ENCODE measurements at places on chromosomes 3 and 15. TPM values are rescaled to one million over a fixed set of nuclear protein-coding genes. Genes with fewer than 3 reads are reported as not detected.

GRCh38 chr15:97174886-97175540 is 785.5 kb upstream of the ARRDC4 start:
- no peak for DNase-seq

DNAJA4 gene
- polyA plus RNA-seq, result 0.07 TPM

- no peak for DNase-seq
Observed at GRCh38 chr3:191417457-191417729, 43.6 kb upstream of the PYDC2 start.

DNA sequence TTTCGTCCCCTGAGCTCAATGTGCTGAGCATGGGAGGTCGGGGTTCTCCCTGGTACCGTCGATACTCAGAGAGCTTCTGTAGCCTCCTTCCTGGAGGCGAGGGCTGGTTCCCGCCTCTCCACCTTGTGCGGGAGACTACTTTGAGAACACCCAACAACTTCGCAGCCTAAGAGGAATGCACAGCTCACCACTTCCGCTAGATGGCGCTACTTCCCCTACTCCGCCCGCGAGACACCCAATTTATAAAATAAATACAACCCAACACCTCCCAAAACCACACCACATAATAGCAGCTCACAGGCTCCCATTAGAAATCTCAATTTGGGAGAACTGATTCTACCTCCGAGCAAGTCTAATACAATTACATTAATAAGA is 1.2 kb downstream of the RGMA start:
- peak; percentile 72 for DNase-seq

- no peak for DNase-seq
Observed at GRCh38 chr3:69690-70089, 126.9 kb upstream of the CHL1 start.

DNA sequence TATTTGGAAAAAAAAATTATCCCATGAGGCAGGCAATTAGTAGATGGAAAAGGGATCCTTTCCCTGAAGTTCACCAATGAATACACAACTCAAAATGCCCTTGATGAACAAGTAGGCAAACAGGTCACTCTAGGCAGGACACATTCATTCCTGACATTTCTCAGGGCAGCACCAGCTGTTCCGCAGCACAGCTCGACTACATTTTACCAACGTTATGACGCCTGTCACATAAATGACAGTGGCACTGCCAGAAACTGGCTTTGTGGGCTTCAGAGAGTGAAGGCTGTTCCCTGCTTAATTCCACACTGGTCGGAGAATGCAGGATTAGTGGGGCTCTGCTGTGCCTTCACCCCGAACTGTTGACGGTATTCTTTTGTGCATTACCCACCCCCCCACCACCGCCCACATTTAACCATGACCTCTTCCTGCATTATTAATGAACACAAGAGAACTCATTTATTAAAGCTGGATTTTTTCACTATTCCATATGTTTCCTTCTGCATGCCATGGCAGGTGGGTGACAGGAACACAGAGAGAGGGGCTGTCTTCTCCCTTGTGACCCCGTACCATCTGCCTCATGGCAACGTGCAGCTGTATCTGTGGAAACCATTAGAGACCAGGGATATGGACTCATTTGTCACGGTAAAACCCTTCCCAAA is 197.6 kb downstream of the PDZRN3 start:
- no peak for DNase-seq

DNA sequence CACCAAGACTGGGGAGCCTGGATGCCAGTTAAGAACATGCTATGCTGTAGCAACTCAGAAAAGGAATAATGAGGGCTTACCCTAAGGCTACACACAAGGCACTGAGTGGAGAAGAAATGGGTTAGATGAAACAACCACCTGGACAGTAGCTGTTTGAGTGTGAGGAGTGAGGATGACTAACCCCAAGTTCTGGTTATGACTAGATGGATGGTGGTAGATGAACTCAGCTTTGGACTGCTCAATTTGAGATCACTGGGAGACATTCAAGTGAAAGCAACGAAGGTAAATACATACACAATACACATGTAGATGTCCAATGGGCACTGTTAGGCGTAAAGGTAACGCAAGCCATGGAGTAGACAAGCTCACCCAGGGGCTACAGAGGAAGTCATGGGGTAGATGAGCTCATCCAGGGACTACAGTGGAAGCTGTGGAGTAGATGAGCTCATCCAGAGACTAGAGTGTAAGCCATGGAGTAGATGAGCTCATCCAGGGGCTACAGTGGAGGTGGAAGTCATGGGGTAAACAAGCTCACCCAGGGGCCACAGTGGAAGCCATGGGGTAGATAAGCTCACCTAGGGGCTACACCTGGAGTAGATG is 98.3 kb downstream of the ANO10 start:
- no peak for DNase-seq

GABRR3 gene
- not detected for polyA plus RNA-seq

CYFIP1 gene
- 70.8 TPM for polyA plus RNA-seq

GRCh38 chr3:123034996-123035395 is 7.4 kb upstream of the SEMA5B start:
- DNase-seq, result no peak

DNA sequence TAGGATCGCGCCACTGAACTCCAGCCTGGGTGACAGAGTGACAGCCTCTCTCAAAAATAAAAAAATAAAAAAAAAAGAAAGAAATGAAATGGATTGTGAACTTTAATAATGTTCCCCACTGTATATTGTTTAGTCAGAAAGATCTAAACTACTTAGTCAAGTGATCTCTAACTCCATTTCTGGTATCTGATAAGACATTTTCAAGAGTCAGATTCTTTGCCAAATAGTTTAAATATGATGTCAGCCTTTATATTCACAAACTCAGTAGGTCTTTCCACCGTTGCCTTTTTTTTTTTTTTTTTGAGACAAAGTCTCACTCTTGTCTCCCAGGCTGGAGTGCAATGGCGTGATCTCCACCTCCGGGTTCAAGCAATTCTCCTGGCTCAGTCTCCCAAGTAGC is 29.0 kb upstream of the OSBPL11 start:
- DNase-seq, result no peak

- peak; percentile 41 for DNase-seq
Observed at GRCh38 chr15:62758126-62758951, 284.2 kb upstream of the TPM1 start.

TUSC7 gene
- polyA plus RNA-seq, result not detected

GP9 gene
- polyA plus RNA-seq, result not detected

GRCh38 chr3:157094751-157095480 is 65.0 kb downstream of the CCNL1 start:
- no peak for DNase-seq

DNA sequence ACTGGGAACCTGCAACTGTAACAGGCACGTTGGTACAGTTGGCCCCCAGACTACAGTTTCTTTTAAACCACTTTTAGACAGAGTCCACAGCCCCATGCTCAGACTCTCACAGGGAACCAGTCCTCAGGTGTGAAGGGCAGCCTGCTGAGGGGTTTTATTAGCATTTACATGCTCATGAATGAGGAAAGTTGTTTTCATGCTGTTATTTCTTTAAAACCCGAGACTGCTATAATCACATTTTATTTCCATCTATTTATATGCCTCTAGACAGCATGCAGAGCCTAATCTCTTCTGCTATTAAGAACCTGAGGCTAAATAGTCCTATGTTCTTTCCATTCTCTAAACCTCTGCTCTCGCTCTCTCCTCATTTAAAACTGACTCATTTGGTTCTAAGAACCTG is 26.3 kb upstream of the FSIP1 start:
- DNase-seq, result no peak

P2RY14 gene
- polyA plus RNA-seq, result not detected

GRCh38 chr3:46422617-46423016 is 15.6 kb downstream of the CCRL2 start:
- no peak for DNase-seq

- DNase-seq, result no peak
Observed at GRCh38 chr15:25392806-25393205, 46.0 kb downstream of the UBE3A start.

DNA sequence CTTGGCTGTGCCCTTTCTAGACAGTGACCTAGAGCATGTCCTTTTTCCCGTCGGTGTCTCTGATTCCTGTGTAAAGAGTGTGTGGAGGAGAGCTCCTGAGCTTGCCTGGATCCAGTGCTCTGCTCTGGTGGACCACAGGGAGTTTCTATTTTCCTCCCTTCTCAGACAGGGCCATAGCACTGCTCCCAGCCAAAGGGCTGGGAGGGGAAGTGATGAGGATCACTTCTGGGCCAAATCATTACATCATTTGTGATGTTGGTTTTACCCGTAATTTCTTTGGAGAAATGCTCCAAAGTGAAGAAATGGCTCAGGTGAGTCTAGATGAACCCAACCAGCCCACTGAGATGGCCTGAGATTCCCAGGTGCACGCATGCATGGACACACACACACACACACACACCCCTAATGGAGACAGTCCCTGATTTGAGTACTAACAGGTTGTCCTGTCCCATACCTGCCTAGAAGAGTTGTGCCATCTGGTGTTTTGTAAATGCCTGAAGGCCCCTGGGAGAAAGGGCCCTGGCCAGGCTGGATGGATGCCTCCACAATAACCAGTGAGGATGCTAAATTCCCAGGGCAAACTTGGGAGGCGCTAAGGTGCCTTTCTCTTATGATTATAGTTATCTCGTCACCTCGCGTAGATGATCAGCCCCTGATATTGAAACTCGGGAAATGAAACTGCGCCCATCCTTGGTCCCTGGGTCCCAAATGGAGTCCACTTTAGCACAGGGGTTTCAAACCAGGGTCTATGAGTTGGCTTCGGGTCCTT is 86.9 kb downstream of the ASB7 start:
- no peak for DNase-seq

DNA sequence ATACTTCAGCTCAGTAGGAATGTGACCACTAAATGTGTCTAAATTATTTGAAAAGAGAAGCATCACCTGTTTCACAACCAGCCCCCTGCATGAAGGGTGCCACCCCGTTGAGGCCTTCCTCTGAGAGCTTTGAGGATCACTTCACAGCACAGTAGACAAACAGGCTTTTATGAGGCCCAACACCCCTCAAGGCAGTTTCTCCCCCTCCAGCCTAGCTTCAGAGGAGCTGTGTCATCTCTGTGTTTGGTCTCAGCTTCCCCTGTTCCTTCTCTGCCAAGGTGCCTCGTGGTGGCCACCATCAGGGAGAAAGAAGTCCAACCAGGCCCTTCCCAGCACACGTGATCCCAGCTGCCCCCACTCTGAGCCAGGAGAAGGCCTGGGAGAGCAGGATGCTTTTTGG is 21.6 kb upstream of the DUSP7 start:
- no peak for DNase-seq

DNA sequence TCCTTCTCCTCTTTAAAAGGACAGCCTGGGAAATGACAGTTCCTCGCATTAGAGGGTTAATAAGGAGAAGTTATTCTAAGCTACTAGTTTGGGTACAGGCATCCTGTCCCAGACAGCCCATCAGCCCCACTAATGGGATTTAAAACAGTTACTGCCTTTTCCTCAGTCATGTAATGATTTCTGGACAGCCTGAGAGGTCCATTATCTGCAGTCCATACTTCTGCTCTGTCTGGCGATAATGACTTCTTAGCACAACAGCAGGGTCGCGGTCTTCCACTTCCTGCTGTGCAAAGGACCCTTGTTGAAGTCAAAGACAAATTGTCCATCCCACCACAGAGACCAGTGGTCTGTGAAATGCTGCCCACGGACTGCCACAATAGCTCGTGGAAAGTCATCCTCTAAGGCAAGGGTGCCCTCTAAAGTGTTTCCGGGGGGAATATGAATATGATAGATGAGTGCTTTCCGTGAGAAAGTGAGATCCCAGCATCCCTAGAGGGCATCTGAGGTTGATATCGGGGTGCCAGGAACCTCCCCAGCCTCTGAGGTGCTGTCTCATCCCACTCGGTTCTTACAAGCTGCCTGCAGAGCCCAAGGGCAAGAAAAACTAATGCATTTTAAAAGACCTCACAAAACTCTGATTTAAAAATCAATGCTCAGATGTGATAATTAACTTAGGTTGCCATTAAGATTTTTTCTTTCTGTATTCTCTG is 100.7 kb downstream of the SHOX2 start:
- DNase-seq, result no peak

EHHADH gene
- polyA plus RNA-seq, result 5.7 TPM

CISH gene
- 0.42 TPM for polyA plus RNA-seq

CYP1A2 gene
- not detected for polyA plus RNA-seq

PLSCR5 gene
- not detected for polyA plus RNA-seq

NR1I2 gene
- polyA plus RNA-seq, result not detected

GRCh38 chr3:147652651-147653366 is 243.6 kb downstream of the ZIC1 start:
- no peak for DNase-seq

GMNC gene
- not detected for polyA plus RNA-seq

DNA sequence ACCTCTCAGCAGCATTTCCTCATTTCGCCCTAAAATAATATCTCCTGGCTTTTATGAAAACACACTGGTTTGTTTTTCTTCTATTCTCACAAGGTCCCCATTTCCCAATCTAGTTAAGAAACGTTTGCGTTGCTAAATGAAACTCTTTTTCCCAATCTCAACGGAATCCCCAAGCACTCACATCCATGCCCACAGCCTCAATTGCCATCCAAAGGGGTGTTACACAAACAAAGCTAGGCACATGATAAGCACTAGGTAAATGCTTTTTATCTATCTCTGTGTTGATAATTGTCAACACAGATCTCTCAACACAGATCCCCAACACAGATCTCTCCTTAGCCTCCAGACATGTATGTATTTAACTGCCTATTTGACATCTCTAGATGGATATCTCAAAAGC is 35.2 kb upstream of the TF start:
- no peak for DNase-seq

GRCh38 chr3:169660709-169661360 is 2.7 kb downstream of the MECOM start:
- no peak for DNase-seq

GRCh38 chr3:147701195-147701594 is 292.0 kb downstream of the ZIC1 start:
- DNase-seq, result no peak

- no peak for DNase-seq
Observed at GRCh38 chr15:68311464-68311835, 33.9 kb downstream of the FEM1B start.

- DNase-seq, result no peak
Observed at GRCh38 chr3:185824051-185825005, 514 bp downstream of the IGF2BP2 start.

EPHA3 gene
- polyA plus RNA-seq, result not detected

WDR93 gene
- polyA plus RNA-seq, result 0.10 TPM

KCNAB1 gene
- not detected for polyA plus RNA-seq

Data from A549 (cell line).